Mucosa of gallbladder (tissue), 1 donor: ENCODE measurements at places on chromosomes 11 and 22.

DNA sequence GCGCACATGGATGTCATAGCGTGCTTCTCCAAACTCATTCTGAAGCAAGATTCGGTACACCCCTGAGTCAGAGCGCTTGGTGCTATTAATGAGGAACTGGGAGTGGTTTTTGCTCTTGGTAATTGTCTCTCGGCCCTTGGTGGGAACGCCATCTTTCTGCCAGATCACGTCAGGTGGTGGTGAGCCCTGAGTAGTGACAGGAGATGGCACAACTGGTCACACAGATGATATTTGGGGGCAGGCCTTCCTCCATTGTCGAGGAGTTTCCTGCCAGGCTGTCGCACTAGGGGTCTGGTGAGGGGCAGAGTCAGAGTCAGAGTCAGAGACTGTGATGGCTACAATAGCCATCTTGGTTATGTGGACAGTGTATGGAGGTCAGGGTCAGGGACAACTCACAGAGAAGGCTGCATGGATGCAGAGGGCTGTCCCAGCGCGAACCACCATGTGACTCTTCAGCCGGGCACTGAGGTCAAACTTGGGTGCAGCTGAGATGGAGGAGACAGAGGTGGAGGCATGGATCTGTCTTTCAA lies 9.3 kb downstream of the TMEM86A start:
- no peak for DNase-seq

DNA sequence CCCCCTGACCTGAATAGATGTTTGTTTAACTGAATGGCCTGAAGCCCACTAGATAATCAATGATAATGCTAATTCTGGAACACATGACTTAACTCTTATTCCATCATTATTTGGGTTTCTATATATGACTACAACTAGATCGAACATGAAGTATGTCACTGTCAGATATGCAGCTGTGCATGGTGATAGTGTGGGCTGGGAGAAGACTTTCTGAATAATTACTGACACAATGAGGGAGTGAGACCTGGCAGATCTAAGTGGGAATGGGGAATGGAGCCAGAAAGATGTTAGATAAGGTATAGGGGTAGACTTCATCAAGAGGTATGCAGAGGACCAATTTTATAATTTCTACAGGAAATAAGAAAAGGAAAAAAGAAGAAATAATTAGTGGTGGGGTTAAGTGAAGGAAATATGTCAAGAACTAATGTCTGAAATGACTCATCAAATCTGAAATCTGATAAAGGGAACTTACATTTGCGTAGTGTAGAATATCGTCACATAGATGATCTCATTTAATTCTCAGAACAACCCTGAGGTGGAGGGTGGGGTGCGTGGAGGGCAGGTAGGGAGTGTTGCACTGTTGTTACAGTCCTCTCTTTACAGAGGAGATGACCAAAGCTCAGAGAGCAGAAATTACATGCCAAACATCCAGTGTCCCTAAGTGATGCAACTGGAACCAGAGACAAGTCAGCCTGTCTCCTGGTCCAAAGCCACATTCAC lies 68.2 kb upstream of the EED start:
- no peak for DNase-seq

DNA sequence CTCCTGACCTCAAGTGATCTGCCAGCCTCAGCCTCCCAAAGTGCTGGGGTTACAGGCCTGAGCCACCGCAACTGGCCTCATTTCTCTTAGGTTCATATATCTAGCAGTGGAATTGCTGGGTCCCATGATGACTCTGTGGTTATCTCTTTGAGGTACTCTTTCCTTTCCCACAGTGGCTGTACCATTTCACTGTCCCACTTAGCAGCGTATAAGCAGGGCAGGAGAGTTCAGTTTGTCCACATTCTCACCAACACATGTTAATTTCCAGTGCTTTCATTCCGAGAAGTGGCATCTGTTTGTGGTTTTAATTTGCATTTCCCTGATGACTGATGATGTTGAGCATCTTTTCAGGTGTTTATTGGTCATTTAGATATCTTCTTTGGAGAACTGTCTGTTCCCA lies 16.4 kb downstream of the PRR5 start:
- DNase-seq: no peak

GRCh38 chr22:26045051-26045450 lies 124.2 kb upstream of the SEZ6L start:
- no peak for DNase-seq

DNA sequence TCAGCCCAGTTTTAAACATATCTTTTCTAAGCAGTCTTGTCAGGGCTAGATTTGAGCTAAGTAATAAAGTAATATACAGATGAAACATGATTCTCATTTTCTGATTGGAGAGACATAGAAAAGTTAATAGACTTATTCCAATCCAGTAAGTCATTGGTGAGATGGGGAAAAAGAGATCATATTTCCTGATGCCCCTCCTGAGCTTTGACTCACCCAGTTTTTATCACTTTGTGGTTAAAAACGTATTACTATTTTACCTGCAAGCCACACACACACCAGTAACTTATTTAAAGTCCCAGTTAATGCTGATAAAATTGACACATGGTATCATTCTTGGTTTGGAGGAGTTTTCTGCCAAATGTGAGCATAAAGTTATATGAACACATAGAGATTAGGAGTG lies 306.8 kb downstream of the CADM1 start:
- no peak for DNase-seq

GRCh38 chr11:73454987-73455386 lies 78.8 kb downstream of the RELT start:
- DNase-seq: no peak

- no peak for DNase-seq
Observed at GRCh38 chr11:35029979-35030682, 108.8 kb upstream of the CD44 start.

GRCh38 chr11:117010808-117011540 lies 87.3 kb downstream of the SIK3 start:
- no peak for DNase-seq

GRCh38 chr11:12287374-12288211 lies 89.8 kb upstream of the PARVA start:
- no peak for DNase-seq

DNA sequence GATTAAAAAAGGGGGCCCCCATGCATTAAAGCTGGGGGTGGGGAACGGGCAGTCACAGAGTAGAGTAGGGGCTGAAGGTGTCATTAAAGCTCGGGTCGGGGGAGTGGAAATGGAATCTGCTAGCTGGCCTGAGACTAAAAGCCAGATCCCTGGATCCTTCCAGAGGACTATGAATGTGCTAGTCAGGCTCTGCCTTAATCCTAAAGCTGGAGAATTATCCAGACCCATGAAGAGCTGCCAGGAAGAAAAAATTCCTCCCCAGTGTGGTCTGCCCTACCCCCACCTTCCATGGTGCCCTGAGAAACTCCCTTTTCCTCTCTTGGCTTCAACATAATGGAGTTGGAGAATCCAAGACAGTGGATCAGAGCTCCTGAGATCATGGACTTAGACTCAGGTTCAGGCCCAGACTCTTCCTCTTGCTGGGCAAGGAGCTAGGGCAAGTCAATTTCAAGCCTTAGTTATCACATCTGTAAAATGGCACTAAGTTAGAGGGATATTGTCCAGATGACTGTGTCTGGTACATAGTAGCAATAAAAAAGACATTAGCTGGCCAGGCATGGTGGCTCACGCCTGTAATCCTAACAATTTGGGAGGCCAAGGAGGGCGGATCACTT lies 24.0 kb upstream of the SMTN start:
- no peak for DNase-seq

DNA sequence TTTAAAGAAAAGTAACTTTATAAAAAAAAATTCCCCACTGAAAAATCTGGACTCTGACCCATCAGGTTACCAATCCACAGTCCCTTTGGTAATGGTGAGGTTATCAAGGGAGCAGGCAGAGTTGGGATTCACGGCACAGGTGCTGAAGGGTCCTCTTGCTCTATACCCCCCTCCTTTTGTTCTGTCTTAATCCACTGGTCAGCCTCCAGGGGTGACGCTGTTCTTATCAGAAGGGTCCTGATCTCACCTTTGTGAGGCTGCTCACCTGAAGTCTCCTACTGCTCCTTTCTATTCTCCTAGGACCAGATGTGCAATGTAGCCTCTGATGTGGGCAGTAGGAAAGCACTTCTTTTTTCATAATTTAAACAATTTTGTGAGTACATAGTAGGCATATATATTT lies 80.6 kb upstream of the E2F8 start:
- DNase-seq: no peak
